ENCODE measurements at places on chromosomes 2 and 18.
A peak's percentile ranks its signal among the peaks of the same experiment; 100 is the strongest.

GRCh38 chr2:100518801-100519200 lies 44.0 kb upstream of the PDCL3 start:
- DNase-seq = no peak

DNA sequence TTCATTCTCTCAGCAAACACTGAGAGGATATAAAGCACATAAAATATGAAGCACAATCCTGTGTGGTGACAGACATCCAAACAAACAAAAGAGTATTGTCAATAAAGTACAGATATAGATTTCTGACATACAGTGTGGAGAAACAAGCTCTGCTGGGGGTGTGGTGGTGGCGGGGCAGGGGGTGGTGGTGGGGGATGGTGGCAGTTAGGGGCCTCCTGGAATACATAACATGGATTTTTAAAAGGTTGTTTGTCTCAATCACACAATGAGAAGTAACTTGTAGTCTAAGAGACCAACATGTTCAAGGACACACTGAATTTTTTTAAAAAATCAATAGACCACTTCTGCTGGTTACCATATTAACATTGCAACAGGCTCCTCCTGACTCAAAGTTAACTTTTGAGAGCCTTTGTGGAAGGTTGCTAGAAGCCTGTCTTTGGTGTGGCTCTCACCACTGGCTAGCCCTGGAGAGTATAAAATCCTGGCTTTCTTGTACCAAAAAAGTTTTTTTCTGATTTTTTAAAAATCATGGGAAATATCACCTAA lies 1197.4 kb downstream of the SUCLG1 start:
- DNase-seq = no peak

DNA sequence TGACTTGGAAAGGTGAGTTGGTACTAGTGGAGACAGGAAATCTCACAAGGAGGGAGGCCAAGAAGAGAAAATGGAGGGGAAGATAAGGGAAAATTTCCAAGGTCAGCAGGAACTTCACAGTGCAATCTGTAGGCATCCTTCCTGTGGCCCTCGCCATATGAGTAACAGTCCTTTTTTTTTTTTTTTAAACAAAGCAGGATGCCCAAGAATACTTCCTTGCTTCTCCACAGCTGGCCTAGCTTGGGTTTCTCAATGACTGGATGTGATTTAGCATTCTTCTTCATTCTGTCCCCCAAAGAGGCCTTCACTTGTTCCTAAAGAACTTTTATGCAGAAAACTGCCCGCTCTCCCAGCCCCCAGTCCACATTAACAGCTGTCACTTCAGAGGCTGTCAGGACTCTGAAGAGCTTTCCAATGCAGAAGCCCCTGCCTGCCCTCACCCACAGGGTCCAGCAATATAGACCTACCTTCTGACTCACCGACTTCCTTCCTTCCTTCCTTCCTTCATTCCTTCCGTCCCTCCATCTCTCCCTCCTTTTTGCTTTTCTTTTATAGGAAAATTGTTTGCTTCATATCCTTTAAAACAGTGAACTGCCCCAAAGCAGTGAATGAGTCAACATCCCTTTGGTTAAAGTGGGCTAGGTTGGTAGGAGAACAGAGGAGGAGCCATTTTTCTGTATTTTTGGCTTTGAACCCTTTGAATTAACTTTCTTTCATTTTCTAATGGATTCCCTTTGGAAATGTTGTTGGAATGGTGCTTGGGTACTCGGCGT lies 172.0 kb downstream of the MGAT5 start:
- no peak for DNase-seq

GRCh38 chr2:104415284-104415683 lies 438.6 kb upstream of the POU3F3 start:
- no peak for DNase-seq

DNA sequence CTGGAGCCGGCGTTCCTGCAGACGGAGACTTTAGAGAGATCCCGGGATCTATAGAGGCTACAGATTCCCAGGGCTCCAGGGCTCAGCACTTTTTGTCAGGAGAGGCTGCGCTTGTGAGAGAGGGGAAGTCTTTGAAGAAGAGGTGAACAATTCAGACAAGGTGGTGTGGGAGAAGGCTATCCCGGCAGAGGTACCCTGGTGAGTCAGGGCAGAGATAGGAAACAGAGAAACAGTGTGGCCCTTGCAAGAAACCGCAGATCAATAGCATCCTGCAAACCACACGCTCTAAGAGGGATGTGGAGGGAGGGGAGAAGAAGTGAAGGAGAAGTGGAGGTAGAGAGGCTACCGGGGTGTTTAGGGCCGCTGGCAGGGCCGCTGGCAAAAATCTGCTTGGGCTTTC lies 160.5 kb upstream of the APCDD1 start:
- no peak for DNase-seq

- no peak for DNase-seq
Measured at GRCh38 chr2:105834931-105835330, 90.2 kb downstream of the NCK2 start.

DNA sequence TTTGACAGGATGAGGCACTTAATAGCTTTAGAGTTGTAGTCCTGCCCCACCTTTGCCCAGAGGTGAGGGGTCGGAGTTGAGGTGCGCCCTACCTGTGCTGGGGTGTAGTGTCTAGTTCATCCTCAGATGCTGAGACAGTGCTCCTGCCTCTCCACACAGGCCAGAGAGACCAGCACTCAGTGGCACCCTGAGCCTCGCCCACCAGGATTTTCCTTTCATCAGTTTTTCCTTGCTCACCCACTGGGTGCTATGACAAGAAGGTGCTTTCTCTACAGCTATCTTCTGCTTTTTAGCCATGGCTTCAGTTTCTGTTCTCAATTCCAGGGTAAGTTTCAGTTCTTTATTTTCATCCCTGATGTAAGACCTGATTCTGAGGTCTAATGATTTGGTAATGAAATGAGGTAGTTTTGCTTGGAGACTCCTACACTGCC lies 16.8 kb upstream of the TMEM131 start:
- DNase-seq = no peak

- no peak for DNase-seq
Measured at GRCh38 chr2:213015387-213016165, 135.8 kb downstream of the IKZF2 start.

DNA sequence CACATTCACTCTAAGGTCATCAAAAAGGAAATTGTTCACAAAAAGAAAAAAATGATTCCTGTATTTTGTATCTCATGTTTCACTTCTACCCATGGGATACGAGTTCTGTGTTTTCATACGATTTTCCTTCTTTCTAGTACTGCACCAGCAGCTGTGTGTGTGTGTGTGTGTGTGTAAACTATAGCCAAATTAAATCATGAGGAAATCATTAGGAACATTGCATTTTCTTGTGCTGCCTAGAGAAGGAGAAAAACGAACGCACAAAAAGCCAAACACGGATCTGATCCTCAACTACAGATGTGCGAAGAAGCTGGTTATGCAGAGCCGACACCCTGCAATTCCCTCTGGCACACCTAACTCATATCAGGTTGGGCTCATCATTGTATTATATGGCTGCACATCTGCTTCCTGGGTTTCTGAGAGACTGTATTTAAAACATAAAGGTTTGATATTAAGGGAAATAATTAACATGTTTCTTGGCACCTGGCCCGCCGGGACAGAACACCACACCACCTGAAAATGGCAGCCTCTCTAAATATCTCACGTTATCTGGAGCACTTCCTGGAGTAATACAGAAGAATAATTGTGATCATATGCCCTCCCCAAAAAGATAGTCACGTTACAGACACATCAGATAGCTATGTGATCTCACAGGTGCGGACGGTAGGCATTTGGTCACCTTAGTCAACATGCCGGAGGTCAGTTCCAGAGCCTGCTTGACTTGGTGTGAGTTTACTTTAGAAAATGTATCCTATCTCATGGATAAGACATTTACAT lies 586.3 kb upstream of the SALL3 start:
- DNase-seq = no peak

GRCh38 chr2:234753701-234754100 lies 198.1 kb upstream of the SH3BP4 start:
- peak; percentile 70 for DNase-seq

DNA sequence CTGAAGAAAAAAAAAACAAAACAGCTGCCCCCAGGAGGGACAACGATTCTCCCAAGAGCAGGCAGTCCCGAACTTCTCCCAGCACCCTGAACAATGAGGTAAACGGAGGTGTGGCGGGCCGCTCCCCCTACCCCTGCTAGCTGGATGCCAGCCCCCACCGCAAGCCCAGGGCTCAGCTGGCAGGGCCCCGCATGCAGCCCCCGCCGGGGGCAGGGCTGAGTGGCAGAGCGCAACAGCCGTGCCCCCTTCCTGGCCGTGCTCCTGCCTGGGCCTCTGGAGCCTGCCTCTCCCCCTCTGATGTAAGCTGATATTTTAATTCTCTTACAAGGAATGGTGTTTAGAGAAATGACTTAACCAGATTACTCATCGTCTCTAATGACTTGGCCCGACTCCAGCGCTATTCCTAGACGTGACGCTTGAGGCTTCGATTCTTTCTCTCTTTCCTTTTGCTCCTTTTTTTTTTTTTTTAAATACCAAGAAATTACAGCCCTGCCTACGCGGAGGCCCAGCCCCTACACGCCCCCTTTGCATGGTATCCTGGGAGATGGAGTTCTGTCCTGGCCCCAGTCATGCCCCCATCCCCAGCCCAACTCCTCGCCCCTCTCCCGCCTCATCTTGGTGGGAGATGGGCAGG lies 4.6 kb upstream of the ARID5A start:
- peak; percentile 100 for DNase-seq

DNA sequence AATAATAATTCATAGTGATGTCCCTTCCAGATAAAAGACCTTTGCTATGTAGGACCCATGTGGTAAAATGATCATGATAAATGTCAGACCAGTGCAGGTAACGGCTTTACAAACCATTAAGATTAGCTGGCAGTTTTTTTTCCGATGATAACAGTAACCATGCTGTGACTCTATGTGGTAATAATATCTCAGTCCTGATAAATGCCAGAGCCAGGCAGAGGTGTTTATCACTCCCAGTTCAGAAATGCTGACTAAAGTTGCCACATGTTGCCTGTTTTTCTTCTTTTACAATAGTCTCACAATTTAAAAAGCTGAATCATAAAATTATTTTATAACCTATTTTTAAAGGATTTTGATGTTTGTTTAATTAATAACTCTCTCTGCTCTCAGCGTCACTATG lies 565.1 kb downstream of the ARHGAP15 start:
- no peak for DNase-seq

GRCh38 chr2:77521548-77521891 lies 656 bp downstream of the LRRTM4 start:
- no peak for DNase-seq

DNA sequence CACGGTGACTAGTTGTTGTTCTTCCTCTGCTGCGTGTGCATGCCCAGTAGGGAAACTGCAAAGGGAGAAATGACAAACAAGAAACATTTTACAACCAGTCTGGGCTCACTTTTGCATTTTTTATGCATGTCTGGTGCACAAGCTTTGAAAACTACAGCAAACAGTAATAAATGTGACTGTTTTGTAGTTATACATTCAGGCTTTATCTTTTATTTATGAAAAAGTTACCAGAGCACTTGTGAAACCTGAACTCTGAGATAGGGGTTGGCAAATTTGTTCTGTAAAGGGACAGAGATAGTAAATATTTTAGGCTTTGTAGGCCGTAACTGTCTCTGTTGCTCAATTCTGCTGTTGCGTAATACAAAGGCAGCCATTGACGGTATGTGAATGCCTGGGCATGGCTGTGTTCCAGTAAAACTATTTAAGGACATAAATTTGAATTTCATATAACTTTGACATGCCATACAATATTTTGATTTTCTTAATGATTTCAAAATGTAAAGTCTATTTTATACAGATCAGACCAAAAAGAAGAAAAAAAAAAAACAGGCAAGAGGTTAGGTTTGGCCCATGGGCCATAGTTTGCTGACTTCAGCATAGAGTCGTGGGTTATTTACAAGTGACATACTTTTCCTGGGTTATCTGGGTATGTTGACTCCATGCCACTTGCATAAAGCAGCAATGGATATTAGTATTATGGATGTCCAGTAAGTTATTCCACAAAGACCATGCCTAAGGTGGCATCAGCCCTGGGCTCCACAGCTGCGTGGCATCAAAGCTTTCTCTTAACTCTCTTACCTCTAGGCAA lies 53.6 kb upstream of the EML6 start:
- DNase-seq = peak; percentile 70

GRCh38 chr18:70335892-70336726 lies 47.3 kb downstream of the SOCS6 start:
- no peak for DNase-seq

GRCh38 chr2:153519257-153519875 lies 40.8 kb upstream of the RPRM start:
- peak; percentile 45 for DNase-seq

DNA sequence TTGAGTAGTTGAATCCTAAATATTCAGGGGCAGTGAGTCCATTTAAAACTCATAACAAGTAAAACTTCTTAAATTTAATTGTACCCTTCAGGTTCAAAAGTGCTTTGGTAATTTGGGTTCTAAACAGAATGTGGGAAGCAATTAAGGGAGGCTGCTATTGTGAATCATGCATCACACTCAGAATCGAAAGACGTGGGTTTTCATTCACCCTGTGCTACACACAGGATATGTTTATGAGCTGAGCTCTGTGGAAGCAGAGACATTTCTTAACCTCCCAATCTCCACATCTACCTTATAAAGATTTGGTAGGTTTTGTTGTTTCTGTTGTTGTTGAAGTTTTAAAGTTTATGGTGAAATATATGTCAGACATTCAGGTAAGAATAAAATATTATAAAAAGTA lies 633.4 kb downstream of the DPP10 start:
- no peak for DNase-seq

DNA sequence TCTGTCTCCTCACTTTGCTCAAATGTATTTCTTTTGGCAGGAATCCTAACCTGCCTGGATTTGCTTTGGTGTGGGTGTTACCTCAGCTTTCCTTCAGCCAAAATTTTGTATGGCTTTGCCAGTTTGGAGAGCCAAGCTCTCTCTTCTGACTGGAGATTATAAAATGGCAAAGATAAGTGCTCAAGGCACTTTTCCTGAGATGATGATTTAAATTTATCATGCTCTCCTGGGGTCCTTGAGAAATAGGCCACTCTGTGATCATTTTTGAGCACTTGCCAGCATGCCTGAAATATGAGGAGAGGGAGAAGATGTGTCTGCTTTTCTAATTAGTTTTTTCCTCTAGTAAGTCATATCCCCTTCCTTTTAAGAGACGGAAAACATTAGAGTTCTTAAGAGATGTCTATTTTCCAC lies 683.0 kb downstream of the SLC4A3 start:
- peak; percentile 37 for DNase-seq

- no peak for DNase-seq
Measured at GRCh38 chr2:15768615-15769014, 171.7 kb upstream of the MYCN start.

- DNase-seq = no peak
Measured at GRCh38 chr2:228334180-228334579, 152.7 kb upstream of the SPHKAP start.

DNA sequence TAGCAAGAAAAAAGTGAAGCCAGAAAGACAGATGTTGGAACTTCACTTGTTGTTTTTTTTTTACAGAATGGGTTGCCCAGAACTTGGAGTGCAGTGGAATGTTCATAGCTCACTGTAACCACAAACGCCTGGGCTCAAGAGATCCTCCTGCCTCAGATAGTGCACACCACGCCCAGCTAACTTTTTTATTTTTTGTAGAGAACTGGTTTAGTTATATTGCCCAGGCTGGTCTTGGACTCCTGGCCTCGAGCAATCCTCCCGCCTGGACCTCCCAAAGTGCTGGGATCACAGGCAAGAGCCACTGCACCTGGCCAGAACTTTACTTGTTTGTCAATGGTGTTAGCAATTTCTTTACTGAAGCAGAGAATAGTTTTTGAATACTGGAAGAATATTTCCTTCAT lies 11.9 kb upstream of the ASPRV1 start:
- DNase-seq = peak; percentile 30

GRCh38 chr2:178258916-178259315 lies 64.6 kb downstream of the OSBPL6 start:
- DNase-seq = peak; percentile 32

- no peak for DNase-seq
Measured at GRCh38 chr2:47251404-47251675, 96.2 kb upstream of the STPG4 start.

- no peak for DNase-seq
Measured at GRCh38 chr2:134320930-134321329, 67.1 kb downstream of the MGAT5 start.

Measured in fibroblast of upper back skin (primary cell).